ENCODE measurements at places on chromosomes 16 and 17.

DNA sequence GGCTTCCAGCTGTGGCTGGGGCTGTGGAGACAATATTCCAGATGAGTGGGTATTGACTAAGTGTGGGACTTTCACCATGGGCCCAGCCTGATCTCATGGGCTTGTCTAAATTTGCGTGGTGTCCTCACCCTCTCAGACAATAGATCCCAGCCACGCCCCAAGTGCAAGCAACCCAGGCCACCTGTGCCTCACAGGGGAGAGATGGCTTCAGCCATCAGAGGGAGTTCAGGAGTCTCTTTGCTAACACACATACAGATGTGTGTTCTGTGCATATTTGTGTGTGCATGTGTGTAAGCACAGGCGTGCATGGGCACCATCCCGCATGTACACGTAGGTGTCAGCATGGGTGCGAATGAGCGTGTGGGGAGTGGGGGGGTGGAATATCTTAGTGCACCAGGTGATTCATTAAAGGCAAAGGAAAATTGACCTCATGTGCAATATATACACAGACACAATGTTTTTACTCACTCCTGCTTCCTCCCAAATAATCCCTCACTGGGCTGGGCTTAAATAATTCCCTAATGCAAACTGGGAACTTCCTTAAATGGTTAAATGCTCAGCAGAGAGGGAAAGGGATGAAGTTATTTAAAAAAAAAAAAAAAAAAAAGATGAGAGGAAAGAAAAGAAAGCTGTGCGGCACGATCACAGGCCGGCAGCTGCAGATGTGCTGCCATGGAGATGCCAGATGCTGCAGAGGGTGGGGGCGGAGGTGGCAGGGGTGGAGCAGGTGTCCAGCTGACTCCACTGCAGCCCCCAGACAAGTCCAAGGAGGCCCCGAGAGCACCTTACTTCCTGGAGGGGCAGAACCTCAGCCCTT lies 24.0 kb upstream of the CDC42EP4 start:
- peak; percentile 67 for DNase-seq

GRCh38 chr17:62892870-62893338 lies 73.1 kb upstream of the TANC2 start:
- no peak for DNase-seq

DNA sequence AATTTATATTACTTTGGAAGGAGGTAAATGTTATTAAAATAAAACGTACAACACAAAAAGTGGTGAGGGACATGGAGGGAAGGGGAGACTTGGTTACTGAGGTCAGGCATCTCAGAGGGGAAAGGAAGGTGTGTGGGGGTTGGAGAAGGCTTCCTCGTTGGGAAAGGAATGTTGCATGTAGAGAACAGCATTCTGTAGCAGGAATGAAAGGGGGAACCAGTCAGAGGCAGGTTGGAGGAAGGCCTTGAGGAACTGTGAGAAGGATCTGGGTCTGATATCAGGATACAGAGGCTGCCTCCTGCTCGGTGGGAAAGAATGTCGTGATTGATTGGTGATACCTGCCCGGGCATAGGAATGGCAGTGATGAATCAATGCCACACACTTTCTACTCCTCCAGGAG lies 103.3 kb upstream of the ZFHX3 start:
- DNase-seq, result no peak

DNA sequence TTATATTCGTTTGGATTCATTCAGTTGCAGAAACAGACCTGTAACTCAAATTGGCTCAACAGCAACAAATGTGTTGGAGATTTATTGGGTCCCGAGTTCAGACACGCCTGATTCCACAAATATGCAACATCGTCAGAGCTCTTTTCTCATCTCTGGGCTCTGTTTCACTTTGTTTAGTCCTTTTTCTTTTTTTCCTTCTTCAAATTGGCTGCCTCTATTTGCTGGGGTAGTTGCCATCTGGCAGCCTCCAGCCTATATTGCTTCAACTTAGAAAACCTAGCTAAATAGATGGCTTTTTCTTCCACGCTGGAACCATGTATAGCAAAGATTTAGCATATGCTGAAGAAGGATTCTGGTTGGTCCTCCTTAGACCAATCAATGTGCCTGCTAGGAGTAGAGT lies 398.5 kb downstream of the RBFOX1 start:
- DNase-seq, result no peak

DNA sequence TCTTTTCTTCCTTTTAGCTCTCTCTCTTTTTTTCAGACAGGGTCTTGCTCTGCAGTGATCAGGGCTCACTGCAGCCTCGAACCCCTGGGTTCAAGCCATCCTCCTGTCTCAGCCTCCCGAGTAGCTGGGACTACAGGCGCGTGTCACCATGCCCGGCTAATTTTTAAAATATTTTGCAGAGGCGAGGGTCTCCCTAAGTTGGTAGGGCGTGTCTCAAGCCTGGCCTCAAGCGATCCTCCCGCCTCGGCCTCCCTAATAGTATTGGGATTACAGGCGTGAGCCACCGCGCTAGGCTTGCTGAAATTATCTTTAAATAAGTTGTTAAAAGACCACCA lies 797 bp upstream of the SNX11 start:
- DNase-seq, result no peak

Data from NCI-H146 (cell line).